Stimulated activated CD8-positive, alpha-beta memory T cell treated with anti-CD3 and anti-CD28 coated beads, Interleukin-15, amount 100 ng/mL, for 24 hours (primary cell): ENCODE measurements at places on chromosomes 2 and 18.

GRCh38 chr2:105725388-105725787, 19.3 kb upstream of the NCK2 start:
- DNase-seq = no peak

- no peak for DNase-seq
Observed at GRCh38 chr2:105674859-105675541, 69.7 kb upstream of the NCK2 start.

DNA sequence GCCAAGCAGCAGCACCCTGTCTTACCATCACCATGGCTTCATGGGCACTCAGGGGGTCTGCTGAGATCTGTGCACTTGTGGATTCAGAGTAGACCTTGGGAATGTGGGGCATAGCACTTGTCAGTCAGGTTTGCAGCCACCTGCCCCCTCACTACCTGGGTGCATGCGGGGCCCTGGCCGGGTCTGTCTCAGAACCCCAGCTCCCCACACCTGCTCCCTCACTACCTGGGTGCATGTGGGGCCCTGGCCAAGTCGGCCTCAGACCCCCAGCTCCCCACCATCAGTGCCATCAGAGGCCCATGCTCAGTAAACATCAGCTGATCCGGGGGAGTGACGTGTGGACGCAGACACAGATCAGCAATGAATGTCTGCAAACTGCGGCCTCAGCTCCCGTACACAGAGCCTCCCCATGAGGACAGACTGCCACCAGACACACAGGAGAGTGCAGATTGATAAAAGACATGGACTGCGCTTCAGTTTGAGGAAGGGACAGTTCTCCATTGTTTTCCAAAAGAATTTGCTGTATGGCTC, 205.1 kb downstream of the GLI2 start:
- no peak for DNase-seq

GRCh38 chr2:66460031-66460430, 25.1 kb downstream of the MEIS1 start:
- DNase-seq = no peak

- DNase-seq = no peak
Observed at GRCh38 chr2:158317642-158318041, 138.9 kb downstream of the CCDC148 start.

DNA sequence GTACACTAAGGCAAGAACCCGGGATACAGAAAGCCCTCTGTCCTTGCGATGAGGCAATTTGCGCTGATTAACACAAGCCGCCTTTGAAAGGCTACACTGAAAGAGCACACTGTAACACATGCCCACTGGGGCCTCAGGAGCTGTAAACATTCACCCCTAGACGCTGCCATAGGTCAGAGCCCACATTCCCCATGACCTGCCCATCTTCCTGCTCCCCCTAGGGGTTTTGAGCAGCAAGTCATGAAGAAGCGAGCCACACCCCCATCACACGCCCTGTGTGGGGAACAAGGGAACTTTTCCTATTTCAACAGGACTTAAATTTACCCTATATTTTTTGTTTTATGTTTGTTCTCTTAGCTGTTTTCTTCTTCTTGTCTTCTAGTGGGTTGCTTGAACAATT, 47.8 kb upstream of the SLC4A10 start:
- no peak for DNase-seq

- no peak for DNase-seq
Observed at GRCh38 chr18:55841314-55841713, 253.3 kb upstream of the TCF4 start.

GRCh38 chr18:26875040-26875654, 9.6 kb upstream of the AQP4 start:
- no peak for DNase-seq

DNA sequence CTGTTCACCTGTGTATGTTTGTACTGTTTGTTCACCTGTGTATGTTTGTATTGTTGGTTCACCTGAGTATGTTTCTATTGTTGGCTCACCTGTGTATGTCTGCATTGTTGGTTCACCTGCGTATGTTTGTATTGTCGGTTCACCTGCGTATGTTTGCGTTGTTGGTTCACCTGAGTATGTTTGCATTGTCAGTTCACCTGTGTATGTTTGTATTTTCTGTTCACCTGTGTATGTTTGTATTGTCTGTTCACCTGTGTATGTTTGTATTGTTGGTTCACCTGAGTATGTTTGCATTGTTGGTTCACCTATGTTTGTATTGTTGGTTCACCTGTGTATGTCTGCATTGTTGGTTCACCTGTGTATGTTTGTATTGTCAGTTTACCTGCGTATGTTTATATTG, 14.6 kb downstream of the ADI1 start:
- no peak for DNase-seq

- DNase-seq = no peak
Observed at GRCh38 chr2:176552501-176553135, 283.4 kb downstream of the MTX2 start.

- DNase-seq = no peak
Observed at GRCh38 chr2:150212722-150213171, 274.7 kb downstream of the RND3 start.

- no peak for DNase-seq
Observed at GRCh38 chr18:53677480-53677879, 547.0 kb downstream of the MBD2 start.

- no peak for DNase-seq
Observed at GRCh38 chr2:4175343-4175742, 472.0 kb downstream of the DCDC2C start.

DNA sequence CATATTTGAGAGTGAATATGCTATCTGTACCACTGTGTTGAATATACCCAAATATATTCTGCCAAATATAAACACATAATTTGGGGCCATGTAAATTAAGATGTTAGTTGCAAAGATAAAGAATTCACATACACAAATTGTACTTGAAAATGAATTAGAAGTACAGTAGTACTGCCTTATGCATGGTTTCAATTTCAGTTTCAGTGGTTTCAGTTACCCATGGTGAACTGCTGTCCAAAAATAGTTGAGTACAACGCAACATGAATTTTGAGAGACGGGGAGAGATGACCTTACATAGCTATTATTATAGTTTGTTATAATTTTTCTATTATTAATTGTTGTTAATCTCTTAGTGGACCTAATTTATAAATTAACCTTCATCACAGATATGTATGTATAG, 1313.0 kb upstream of the FAM98A start:
- no peak for DNase-seq

GRCh38 chr2:72141032-72141645, 6.5 kb downstream of the CYP26B1 start:
- DNase-seq = no peak

DNA sequence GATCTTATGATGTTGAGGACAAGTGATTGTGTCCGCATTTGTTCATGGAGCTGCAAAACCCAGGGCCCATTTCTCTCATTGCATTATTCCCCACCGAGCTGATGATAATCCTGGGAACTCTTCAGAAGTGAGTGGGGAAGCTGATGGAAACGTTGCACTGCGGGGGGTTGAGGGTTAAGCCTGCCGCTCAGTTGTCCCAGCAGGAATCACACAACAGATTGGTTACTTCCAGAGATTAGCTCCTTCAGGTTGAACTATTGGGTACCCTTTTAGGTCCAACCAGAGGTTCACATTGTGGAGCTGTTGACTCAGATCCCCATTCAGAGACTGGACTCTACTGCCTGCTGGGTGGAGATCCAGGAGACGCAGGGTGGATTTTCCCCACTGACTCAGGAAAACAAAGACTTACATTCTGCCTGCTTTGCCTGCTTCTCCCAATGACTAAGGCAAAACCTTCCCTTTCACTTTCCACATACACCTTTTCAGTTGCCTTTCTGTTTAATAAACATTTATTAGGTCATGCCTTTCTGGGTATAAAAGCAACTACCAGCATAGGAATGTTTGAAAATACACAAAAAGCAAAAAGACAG, 286.4 kb downstream of the TXNL1 start:
- no peak for DNase-seq

- no peak for DNase-seq
Observed at GRCh38 chr18:73715210-73715670, 432.4 kb downstream of the FBXO15 start.

DNA sequence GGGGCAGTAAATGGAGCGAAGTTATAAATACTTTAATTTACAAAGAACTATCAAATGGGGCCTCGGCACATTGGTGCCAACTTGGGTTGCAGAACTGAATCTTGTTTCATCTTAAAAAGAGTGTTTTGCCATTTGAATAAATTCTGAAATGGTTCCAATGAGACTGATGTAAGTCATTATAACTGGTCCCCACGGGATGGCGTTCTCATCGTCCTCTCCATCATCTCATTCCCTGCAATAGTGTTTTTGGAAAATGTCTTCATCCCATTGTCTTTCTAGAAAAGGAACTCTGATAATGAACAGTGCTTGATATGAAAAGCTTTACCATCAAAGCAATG, 422.0 kb upstream of the ID2 start:
- DNase-seq = no peak

DNA sequence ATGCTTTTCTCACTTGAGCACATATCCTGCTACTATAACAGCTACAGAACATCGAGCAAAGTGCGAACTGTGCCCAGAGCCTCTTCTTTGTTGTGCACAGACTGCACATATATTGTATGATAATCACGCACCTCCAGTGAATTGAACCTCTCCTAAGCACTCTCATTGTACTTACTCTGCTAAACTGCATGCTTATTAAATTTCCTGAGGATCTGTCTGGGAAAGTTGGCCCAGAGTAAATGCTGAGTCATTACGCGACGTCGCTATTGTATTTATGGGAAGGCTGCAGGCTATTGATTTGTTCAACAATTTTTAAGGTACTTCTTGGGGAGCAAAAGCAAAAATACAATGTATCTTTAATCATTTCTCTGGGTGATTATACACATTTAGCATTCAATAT, 399.6 kb upstream of the DSEL start:
- DNase-seq = no peak

DNA sequence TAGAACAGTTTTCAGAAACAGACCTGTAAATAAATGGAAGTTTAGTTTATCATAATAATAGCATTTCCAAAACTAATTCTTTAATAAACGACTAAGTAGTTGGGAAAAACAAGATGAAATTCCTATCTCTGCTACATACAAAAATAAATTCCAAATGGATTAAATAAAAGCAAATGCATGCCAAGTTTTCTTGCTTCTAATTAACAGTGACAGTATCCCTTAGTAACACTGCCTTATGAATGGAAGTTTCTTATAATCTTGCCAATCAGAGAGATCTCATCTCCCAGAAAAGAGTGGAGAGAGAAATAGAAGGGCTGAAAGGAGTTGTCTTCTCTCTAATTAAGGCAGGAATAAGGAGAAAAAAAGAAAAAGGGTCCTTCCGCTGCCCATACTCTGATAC, 133.9 kb downstream of the GFPT1 start:
- DNase-seq = no peak

GRCh38 chr2:217724471-217724870, 278.3 kb downstream of the TNS1 start:
- DNase-seq = no peak

DNA sequence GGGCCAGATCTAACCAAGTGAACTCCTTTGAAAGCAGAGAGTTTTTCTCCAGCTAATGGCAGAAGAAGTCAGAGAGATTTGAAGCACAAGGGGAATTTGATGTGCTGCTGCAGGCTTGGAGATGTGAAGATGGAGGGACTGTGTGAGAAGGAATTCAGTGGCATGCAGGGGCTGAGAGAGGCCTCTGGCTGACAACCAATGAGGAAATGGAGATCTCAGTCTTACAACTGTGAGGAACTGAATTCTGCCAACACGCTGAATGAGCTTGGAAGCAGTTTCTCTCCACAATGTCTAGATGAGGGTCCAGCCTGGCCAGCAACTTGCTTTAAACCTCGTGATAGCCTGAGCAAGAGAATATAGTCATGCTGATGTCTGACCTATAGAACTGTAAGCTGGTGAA, 224.1 kb upstream of the DPP10 start:
- DNase-seq = no peak

DNA sequence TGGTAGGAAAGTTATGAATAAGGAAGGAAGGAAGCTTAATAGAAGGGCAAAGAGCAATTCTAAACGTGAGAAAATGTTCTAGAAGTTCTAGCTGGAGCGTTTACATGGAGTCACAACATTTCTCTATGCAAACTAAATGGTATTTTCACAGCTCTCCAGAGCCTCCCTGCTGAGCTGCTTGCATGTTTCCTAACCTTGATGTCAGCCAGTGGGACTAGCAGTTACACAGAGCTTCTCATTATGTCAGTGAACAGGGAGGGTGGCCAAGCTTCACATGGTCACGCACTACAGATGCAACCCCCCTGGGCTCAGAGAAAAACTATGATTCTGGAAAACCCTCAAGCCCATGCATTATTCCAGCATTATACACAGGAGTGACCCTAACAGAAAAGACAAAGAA, 153.4 kb upstream of the CCDC150 start:
- no peak for DNase-seq

- DNase-seq = no peak
Observed at GRCh38 chr2:11787991-11788390, 41.6 kb downstream of the LPIN1 start.

GRCh38 chr2:206820807-206821206, 55.4 kb downstream of the FASTKD2 start:
- DNase-seq = no peak

- no peak for DNase-seq
Observed at GRCh38 chr2:107364361-107364950, 462.2 kb upstream of the RGPD4 start.

GRCh38 chr2:27739058-27739373, 32.5 kb upstream of the MRPL33 start:
- no peak for DNase-seq

DNA sequence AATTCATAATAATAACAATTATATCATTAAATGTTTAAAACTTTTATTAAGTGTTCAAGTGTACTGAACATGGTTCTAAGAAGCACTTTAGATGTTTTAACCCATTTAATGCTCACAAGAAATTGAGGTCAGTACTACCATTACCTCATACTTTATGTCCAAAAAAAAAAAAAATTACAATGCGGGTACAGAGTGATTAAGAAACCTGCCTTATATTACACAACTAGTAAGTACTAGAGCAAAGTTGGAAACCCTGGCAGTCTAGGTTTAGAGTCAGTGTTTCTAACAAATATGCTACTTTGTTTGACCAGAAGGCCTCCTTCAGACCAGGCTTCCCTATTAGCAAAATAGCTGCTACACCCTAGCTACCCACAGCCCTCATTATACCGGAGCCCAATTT, 28.5 kb downstream of the PLEKHM3 start:
- no peak for DNase-seq

DNA sequence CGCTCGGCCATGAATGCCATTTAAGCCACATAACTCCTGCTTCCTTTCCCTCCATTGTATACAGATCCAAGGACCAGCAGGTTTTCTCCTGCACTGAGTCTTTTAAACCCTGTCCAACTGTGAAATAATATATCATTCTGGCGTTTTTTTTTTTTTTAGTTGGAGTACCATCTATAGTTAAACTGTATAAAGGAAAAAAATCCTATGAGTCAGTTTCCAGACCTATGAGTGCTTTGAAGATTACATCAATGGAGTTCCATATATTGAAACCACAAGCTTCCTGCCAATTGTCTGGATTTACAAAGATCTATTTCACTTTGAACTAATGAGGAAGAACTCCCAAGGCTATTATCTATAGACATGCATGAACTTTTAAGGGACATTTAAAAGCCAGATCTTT, 2.4 kb upstream of the MALT1 start:
- DNase-seq = no peak

- DNase-seq = no peak
Observed at GRCh38 chr2:12773586-12774394, 57.1 kb downstream of the TRIB2 start.
